Posterior vena cava (tissue), 2 donors: ENCODE measurements at places on chromosomes 5 and 9.

DNA sequence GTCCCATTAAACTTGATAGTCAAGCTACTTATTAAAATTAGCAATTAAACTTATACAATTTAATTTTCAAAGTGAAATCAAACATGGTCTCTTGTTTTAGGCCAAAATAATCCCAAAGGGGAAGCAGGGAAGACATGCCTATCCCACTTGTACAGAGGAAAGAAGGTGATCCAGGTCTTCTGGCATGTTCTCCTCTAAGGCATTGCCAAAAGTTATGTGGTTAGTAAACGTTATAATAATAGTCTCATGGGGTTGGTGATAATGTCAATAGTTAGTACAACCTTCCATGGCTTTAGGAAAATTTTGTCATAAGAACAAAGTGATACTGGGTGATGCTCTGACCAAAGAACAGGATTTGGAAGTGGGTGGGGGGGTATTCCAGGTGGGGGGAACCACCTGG is 52.8 kb downstream of the ROR2 start:
- no peak for DNase-seq

- no peak for DNase-seq
Measured at GRCh38 chr5:139167063-139167462, 31.1 kb downstream of the SIL1 start.

- DNase-seq: no peak
Measured at GRCh38 chr5:139741823-139742172, 53.8 kb upstream of the PSD2 start.

DNA sequence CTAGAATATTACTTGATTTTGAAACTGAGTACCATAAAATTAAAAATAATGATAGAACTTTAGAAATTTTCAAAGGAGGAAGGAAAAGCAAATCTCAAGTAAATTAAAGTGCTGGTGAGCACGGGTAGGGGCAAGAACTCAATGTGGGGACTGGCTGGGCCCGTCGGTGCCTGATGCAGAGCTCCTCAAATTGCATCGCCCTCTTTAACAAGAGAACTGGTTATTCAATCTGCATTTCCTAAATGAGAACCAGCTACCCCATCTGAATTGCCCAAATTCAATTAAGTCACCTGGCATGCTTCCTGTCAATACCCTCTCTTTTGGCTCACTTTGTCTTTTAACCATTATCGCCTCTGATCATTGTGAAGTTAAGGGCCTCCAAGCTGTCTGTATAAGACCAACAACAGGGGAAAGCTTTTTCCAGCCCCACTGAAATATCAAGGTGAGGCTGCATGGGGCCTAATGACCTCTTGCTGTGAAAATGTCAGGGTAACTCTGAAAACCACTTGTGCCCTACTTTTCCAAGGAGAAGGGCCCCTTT is 316.7 kb downstream of the SLIT3 start:
- DNase-seq: no peak

DNA sequence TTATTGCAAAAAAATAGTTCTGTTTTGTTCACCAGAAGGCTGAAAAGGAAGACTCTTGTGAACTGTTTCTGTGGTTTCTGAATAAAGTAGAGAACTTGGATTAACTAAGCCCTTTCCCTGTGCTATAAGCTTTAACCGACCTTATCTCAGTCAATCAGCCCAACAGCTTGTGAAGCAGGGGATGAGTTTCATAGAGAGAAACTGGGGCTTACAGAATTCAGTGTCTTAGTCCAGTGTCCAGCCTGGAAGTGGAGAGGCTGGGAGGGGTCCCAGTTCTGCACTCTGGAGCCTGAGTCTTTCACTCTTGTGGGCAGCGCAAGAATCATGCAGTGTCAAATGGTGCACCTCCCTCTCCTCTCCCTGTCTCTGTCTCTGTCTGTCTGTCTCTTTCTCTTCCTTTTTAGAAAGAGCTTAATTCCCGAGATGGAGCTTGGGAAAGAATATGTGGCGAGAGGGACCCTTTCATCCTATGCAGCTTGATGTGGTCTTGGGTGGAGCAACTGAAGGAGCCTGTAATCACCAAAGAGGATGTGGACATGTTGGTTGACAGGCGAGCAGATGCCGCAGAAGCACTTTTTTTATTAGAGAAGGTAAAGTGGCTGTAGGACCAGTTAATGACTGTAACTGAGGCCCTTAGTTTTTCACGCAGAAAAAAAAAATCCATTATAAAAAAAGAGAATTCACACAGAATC is 17.0 kb downstream of the PTPDC1 start:
- DNase-seq: no peak
